ENCODE measurements at places on chromosomes 3 and 15.

DNA sequence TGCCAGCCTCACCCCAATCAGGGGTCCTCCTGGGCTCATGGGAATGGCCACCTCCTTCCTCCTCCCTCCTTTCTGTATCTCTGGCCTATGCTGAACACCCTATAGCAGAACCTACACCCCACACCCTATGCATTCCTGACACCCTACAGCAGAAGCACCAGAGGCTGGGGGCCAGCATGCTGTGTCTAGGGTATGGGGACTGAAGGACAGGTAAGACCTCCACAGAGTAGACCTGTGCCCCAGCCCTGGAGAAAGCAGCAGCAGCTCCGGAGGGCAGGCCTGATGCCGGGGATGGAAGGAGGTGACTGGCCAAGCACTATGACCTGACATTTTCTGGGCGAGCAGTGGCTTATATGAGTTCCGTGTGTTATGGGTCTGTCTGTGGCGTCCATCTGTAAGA lies 66.9 kb downstream of the TLE3 start:
- no peak for DNase-seq

GRCh38 chr3:115804200-115804599 lies 180.9 kb downstream of the GAP43 start:
- DNase-seq: no peak

GRCh38 chr3:28859897-28860296 lies 421.0 kb upstream of the RBMS3 start:
- DNase-seq: no peak

- DNase-seq: no peak
Measured at GRCh38 chr3:144429719-144430121, 458.1 kb downstream of the DIPK2A start.

GRCh38 chr3:32310336-32310735 lies 71.9 kb downstream of the CMTM8 start:
- DNase-seq: no peak

DNA sequence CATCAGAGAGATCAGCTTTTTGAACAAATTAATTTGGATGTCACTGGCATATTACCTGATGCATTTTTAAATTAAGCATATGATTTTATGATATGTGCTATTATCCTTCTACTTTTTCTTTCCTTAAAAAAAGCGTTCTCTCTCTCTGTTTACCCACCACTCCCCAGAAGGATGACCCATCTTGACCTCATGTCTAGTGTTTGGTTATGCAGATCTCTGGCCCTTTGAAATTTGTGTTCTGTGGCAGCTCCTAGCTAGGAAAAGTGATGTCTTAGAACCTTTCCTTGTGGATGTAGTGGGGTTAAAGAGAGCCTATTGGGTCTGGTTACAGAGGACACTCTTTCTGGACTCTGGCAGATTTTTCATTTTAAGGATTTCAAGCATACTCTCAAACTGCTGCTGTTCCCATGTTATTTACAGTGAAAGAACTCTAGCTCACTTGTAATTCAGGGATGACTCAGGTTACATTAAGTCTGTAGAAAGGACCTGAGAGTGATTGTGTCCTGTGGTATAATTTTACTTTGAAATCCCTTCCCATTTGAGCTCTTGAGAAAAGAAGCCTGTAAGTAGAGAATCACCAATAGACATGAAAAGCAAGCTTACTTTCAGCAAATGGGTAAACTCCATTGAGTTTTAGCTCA lies 23.8 kb downstream of the ARHGEF26 start:
- no peak for DNase-seq

GRCh38 chr3:152709659-152710058 lies 125.3 kb upstream of the P2RY1 start:
- no peak for DNase-seq

GRCh38 chr3:45832699-45833098 lies 9.2 kb downstream of the LZTFL1 start:
- no peak for DNase-seq

DNA sequence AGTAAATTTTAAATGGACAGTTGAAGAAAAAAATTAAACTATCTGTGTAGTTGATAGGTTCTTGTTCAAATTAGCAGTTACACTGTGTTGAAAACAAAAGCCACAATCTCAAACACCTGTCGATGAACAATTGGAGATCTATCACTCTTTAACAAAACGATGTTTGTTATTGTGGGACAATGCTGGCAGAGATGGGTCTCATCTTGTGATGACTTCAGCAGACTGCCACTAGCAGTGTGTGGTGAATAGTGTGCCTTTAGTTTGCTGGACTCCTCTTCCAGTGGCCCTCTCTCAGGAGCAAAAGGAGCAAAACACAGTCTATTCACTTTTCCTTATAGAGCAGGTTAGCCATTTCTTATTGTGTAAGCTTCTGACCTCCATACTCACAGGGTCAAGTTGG lies 14.7 kb upstream of the TRIM59 start:
- no peak for DNase-seq

- DNase-seq: no peak
Measured at GRCh38 chr15:42119446-42119760, 25.0 kb upstream of the PLA2G4D start.

DNA sequence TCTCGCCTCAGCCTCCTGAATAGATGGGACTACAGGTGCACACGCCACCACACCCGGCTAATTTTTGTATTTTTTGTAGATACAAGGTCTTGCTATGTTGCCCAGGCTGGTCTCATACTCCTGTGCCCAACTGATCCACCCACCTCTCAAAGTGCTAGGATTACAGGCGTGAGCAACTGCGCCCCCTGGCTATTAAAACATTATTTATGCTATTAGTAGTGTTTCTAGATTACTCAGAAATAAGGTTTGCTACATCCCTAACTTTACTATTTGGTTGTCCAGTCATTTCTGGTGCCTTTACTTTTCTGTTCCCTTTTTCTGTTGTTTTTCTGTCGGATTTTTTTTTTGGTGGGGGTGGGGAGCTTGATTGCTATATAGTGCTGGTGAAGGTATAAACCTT lies 393.6 kb upstream of the TPM1 start:
- DNase-seq: no peak

- DNase-seq: peak; percentile 95
Measured at GRCh38 chr15:83446904-83447709, at the start of gene SH3GL3. Gene SH3GL3, plus strand, starts transcription at chr15:83447341. Its CDS starts 193 bp downstream, at chr15:83447534.

- no peak for DNase-seq
Measured at GRCh38 chr3:9473496-9474065, 76.2 kb downstream of the SETD5 start.

DNA sequence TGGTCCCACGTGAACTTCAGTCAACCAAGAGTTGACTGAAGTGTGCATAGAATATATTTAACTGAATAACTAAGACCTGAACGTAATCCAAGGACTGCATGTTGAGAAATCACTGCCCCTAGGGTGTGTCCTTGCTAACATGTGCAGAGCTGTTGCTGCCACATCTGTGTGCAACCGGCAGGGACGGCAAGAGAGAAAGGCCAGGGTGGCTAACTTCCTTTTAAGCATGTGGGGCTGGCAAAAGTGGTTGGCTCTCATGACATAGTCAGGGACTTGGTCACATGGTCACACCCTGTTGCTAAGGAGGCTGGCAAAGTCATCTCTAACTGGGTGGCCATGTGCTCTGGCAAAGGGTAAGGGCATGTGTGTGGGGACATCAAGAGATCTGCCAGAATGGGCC lies 52.4 kb downstream of the GASK1A start:
- DNase-seq: peak; percentile 76

DNA sequence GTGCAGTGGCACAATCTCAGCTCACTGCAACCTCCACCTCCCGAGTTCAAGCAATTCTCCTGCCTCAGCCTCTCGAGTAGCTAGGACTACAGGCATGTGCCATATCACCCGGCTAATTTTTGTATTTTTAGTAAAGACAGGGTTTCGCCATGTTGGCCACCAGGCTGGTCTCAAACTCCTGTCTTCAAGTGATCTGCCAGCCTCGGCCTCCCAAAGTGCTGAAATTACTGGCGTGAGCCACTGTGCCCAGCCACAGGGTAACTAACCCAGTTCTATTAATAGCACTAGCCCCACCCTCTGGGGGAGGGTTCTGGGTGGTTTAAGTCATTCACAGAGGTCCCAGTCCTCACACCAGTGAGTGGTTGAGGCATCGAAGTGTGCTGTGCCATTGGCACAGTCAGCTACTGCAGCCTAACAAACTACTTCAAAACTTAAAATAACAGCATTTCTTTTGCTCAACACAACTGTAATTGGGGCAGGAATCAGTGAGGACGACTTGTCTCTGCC lies 44.0 kb downstream of the RHCG start:
- DNase-seq: no peak

- DNase-seq: no peak
Measured at GRCh38 chr3:108489776-108490175, 20.6 kb downstream of the MYH15 start.

DNA sequence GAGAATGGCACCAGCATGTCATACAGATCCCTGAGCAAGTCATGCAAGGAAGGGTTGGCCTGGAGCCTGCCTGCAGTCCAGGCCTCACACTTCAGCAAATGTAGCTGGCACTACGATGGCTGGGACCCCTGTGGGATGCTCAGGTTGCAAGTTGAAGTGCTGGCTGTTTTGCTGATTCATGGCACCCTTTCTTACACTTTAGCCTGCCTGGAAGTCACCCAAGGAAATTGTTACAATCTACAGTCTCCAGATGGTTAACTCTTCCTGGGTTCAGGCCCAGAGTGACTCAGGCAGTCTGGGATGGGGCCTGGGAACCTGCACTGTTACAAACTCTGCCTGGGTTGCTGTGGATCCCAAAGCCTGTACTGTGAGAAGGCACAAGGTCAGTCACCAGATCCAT lies 91.0 kb upstream of the SLC6A11 start:
- no peak for DNase-seq

GRCh38 chr15:90362936-90363212 lies 10.8 kb downstream of the ZNF774 start:
- DNase-seq: no peak

DNA sequence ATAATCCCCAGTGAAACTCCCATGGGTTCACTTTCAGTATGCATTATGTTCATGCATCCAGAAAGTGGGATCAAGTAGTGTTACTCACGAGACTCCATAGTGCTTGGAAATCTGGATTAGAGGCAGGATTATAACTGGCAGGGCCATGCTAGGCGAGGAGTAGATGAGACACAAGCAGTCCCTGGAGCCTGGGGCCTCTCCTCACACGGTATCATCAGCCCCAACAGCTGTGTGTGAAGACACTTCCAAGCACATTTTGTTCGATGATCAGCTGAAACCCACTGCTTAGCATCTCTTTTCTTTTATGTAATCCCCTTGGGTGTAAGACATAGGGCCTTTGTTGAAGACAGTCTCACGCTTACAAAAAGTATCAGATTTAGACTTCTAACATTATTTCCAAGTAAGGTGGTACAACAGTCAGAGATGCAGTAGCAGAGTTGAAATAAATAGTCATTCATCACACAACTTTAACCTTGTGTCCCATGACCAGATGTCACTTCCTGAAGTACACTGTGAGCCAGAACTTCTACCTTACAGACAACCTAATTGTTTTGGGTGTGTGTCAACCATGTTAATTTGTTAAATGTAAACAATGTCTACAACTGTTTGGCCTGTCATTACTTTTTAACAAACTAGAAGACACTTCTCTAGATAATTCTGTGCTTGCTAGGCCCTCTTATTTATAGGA lies 116.9 kb downstream of the GADL1 start:
- no peak for DNase-seq

GRCh38 chr3:38154625-38155255 lies 10.6 kb upstream of the OXSR1 start:
- DNase-seq: no peak

GRCh38 chr15:59245559-59245958 lies 38.9 kb downstream of the LDHAL6B start:
- no peak for DNase-seq

GRCh38 chr3:192207651-192208050 lies 519.7 kb downstream of the FGF12 start:
- peak; percentile 64 for DNase-seq

GRCh38 chr15:69609776-69610175 lies 157.2 kb downstream of the RPLP1 start:
- no peak for DNase-seq

GRCh38 chr3:16474920-16475319 lies 38.6 kb downstream of the RFTN1 start:
- no peak for DNase-seq

DNA sequence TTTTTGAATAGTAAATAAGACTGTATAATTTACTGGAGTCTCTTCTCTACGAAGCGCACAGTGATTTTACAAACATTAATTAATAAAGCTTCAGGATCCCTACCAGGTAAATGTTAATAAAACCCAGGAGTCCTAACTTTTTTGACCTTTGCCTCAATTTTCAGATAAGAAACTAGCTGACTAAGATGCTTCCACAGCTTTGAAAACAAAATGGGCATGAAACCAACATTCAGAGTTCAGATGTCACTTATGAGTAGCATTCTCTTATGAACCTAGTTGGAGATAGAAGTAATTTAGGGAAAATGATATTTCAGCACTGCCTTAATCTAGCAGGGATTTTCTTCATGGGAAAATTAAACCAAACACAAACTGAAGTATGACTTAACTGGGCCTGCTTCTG lies 13.0 kb upstream of the FHIT start:
- no peak for DNase-seq

DNA sequence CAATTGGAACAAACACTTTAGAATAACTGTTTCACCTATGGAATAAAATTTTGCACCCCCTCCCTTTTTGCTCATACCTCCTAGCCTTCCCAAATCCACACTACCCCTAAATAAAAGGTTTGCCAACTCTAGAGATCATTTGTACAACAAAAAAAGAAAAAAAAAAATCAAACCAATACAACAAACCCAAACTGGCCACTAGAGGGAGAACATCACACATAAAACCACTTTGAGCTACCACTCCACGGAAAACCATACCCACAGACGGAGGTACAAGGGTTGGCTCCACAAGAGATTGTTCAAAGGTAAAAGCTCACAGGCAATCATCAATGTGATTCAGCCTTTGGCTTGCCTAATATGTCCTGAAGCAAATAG lies 47.6 kb downstream of the SETMAR start:
- DNase-seq: no peak

DNA sequence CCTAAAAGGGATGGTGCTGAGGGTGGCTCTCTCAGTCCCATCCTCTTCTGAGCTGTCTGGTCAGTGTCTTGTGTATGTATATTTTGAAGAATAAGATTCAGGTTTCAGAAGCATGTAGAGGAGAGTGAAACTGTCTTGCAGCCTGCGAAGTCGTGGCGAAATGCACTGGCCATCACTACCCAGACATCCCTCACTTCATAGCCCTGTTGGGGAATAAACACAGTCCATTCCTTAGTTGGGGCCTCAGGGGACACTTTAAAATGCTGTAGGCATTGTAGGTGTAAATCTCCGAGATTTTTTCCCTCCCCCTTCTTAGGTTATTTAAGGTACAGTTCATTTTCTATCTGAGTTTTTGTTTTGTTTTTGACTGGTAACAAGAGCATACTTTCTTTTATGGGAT lies 93.8 kb downstream of the DNASE1L3 start:
- DNase-seq: no peak

DNA sequence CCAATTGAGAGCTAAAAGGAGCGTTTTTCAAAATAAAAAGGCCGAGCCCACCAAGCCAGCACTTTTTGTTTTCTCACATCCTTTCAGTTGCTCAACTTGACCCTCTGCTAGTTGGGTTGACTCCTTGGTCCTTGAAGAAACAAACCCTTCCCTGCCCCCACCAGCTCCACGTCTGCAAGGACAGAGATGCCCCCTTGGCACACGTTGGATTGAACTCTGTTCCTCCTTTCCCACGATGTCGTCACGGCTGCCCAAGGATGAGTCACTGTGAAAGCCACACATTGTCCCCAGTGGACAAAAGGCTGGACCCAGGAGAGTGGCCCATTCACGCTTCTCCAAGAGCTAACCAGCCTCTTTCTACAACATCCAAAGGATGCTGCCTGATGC lies 43.0 kb upstream of the SPATA12 start:
- peak; percentile 35 for DNase-seq

Data from right cardiac atrium (tissue), 5 donors.